ENCODE measurements at places on chromosomes 2 and 18.

DNA sequence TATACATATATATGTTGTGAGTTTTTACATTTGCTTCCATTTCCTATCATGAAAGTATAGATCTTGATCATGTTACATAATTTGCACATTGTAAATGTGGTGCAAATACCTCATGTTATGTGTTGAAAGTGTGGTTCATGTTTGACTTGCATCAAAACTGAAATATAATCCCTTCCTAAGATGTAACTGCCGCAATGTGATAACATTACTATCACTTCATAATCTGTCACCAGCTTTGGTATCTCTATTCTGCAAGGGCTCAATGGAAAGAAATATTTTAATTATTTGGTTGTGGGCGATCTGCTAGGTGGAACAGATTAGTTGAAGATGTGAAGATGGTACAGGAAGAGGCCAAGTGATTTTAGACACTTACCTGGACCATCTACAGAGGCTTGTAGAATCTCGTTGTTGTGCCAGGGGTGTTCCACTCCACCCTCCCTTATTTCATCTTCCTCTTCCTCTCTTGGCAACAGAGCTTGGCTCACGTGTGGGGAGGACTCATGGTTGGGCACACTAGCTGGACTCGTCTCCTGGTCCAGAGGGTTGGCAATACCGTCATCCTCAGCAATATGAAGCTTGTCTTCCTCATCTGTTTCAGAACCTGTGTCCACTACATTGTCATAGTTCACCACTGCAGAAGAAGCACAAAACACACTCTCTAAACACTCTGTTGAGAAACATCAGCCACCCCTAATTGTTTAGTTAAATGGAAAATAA is 90.4 kb downstream of the ZEB2 start:
- DNase-seq: no peak

- no peak for DNase-seq
These were observed 577.3 kb downstream of the SATB2 start for GRCh38 chr2:198880421-198880820.

DNA sequence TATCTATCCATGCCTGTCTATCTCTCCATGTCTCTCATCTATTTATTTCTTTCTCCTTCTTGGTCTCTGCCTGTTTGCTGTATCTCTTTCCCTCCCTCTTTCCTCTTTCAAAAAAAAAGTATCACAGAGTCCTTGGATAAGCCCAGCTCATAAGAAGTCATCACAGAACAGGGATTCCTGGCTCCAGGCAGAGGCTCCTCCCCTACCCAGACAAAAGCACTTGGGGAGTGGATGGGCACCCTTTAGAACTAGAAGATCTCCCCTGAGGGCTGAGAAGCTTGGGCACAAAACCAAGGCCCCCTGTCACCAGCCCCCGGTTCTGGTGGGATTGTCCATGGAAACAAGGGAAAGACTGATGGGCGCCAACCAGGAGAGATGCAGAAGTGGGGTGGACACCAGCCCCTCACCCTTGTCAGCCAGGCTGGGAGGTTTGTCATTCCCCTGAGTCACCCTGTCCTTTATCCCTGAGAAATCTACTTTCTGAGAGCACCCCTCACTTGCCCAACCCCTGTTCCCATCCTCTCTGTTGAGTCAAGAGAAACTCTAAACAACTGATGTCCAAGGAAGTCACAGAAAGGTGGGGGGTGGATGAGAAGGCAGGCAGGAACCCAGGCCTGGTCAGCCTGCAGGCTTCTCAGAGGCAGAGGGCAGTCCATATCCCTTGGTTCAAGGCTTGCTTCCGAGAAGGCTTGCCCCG is 127.1 kb downstream of the TNS1 start:
- no peak for DNase-seq

DNA sequence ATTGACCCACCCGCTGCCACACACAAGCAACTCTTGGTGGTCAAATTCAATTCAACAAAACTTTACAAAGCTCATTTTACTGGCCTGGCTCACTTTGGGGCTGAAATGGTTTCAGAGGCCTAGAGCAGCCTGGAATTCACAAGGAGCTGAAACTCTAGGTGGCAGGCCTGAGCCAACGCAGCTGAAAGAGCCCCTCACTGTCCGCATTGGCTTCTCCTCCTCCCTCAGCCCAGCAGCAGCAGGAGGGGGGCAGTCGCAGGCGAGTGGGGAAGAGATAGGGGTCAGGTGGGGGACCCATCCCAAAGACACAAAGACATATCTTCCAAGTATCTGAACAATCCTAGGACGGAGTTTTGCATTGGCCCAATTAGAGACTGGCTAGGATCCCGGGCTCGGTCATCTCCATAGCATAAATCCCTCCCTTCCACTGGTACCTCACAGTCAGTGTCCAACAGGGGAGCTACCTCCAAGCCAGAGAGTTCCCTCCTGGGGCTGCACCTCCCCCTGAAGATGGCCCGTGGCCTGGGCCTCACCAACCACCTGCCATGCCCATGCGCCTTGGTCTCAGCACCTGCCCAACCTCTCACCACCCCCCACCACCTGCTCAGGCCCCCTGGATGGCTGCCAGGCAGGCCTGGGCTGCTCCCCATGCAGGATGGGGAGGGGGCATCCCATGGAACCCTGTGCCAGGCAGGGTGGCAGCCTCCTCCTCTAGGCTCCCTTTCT is 113.4 kb downstream of the ZBTB7C start:
- peak; percentile 16 for DNase-seq

DNA sequence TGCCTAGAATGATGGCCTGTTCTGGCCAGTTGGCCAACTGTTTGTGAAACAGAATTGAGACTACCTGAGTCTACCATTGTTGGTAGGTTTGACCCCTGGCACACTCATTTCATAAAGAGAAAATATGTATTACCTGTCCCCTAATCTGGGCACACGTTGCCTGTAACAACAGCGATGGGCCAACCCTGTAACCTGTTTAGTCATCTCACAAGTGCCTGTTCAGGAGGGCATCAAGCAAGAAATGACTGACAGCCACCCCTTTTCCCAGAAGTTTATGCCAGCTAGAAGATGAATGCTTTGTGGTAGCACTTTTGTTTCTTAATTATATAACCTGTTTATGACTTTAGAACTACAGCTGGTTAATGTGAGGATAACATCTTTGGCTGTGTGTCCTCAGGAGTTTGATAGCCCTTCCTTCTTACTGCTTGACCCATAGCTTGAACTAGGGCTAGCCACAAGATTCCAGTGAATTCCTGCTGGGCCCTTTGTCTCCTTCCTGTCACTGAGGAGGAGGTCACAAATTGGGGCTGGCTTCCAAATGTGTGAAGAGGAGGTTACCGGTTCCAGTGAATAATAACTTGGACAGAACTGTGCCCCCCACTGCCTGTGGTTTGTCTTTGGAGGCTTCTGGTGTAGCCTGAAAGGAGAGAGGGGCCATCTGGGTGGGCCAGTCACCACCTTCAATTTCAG is 273.9 kb upstream of the EPAS1 start:
- DNase-seq: no peak

DNA sequence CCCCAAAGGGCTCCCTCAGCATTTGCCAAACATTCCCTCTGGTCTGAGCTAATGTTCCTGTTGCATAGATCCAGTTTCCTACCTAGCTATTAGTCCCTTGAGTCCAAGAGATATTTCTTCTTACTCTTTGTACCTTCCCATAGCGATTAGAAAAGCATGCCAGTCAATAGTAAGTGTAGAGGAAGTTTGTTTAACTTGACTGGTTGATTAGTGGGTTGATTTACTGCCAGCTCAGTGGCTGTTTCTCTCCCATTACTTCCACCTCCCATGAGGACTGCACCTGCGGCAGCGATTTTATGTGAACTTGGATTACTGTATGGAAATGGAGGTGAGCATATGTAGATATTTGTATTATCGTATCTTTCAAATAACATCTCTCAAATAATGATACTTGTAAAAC is 1748.4 kb upstream of the CELF4 start:
- DNase-seq: no peak

DNA sequence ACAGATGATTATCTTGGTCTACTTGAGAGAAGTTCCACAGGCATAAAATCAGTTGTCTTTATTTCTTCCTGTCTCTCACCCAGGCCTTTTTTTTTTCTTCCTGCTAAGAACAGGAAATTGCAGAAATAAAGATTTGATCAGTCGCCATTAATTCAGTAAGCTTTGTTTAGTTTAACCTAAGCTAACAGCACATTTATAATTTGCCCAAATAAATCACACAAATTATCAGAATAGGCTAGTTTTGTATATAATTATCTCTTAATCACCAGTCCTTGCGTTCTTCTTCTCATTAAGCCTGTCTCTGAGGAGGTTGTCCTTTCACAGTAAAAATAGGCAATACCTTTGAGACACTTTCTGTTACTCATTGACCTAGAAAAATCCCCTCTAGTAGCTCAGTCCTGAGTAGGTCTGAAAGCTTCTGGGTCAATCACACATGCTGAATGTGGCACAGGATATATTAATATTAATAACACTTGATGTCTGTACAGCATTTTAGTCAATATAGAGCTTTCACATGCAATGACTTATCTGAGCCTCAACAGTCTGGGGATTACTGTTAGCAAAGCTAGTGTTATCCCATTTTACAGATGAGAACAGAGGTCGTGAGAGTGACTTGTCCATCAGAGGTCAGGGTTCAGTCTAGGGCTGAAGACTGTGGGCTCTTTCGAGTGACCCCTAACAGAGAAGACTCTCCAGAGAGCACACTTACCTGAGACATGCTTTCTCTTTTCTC is 11.2 kb upstream of the STK17B start:
- no peak for DNase-seq

DNA sequence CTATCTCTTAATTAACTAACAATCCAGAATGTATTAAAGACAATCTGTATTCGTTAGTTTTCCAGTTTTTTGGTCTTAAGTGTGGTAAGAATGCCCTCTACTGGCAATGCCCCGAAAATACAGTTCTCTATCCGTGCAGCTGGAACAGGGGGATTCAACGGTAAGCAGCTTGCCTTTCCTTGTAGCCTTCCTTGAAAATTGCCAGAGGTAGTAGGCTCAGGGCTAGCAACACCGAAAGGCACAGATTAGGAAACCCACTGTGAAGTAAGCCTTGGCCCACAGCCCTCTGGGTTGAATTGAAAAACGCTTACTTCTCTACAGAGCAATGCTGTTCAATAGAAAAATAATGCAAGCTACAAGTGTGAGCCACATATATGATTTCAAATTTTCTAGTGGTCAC is 17.1 kb upstream of the VPS4B start:
- peak; percentile 52 for DNase-seq

DNA sequence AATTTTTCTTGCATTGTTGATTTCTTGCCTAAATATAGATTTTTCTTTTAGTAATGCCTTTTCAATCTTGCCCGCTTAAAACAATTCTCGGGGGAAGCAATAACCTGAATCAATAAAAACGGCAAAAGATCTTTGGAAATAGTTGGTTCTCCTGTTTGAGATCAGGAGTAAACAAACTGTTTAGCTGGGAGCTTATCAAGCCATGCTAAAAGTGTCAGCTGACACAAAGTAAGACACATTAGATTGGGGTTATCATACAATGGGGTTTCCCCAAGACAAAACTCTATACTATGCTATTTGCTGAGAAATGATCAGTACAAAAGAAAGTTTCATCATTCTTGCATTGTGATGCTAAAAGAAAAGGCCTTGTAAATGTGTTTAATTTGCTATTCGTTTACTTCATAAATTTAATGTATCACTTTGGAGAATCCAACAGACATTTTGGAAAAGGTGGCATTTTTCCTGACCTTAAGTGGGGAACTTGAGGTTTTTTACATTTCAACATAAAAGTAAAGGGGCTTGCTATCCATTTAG is 46.5 kb downstream of the ATIC start:
- no peak for DNase-seq

DNA sequence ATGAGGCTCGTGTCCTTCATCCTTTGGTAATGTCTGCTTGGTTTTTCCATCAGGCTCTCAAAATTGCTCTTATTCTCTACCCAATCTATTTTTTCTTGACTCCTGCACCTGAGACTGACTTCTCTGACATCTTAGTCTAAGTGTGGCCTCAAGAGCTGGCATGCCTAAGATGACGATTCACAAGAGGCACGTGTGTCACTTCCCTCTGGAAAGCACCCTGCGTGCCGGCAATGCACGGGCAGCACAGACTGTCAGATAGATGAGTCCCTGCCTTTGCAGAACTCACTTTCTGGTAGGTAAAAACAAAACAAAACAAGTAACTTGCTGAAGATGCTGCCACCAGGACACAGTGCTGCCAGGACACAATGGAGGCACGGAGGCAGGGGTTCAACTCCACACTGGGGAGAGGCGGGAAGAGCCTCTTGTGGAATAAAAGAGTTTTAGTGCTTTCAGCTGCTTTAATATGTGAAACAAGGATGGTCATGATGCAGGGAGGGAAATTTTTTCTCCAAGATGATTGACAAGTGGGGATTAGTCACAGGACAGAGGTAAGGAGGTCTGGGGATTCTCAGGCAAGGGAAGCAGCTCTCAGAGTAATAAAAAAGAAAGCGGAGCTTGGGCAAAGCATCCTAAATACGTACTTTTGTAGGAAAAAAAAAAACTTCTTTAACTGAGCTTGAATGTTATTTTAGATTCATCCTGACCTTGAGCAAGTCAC is 27.3 kb downstream of the CYB5A start:
- no peak for DNase-seq

GRCh38 chr18:5574843-5575242 is 31.0 kb upstream of the EPB41L3 start:
- no peak for DNase-seq

GRCh38 chr2:137021763-137022162 is 256.4 kb downstream of the THSD7B start:
- DNase-seq: no peak

GRCh38 chr2:204770735-204771134 is 225.5 kb downstream of the PARD3B start:
- DNase-seq: no peak

- DNase-seq: no peak
These were observed 28.8 kb downstream of the LONRF2 start for GRCh38 chr2:100293341-100294161.

DNA sequence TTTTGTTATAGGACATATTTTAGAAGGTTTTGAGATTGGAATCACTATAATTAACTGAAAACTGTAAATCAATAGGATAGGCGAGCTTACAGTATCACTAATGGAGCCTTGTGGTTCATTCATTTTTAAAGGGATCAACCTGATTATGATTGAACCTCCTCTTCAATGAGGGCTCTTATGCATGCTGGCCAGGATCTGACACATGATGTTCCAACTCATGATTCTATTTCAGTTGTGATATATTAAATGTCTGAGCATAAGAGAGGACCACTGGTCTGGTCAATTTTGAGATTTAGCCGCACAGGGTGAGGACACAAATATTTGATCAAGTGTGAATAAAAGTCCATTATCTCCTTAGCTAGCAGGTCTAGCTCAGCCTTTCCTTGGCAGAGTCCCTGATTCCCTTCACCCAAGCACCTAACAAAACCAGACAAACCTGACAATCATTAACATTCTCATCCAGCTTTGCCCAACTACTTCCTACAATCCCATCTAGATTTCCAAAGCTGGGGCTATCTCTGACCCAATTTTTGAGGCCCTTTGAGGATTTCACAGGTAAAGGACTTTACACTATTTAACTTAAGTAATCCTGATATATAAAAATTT is 6.9 kb upstream of the MAP4K4 start:
- DNase-seq: no peak

GRCh38 chr2:120860579-120860922 is 124.9 kb downstream of the GLI2 start:
- no peak for DNase-seq

DNA sequence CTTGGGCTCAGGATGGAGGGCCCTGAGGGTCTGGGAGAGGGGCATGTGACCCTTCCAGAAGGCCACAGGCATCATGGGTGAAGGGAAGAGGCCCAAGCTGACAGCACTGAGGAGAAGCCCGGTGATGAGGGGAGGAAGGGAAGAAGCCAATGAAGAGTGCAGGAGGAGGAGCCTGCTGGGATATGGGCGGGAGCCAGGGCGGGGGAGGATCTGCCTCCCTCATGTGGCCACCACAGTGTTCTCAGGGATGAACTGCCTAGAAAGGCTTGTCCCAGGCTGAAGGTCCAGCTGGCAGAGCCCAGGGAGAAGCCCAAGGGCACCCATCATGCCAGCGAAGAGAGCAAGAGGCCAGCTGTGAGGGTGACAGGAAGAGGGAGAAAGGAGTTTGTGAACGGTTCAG is 24.6 kb upstream of the PLB1 start:
- no peak for DNase-seq
